ENCODE measurements at places on chromosomes 2 and 18.

DNA sequence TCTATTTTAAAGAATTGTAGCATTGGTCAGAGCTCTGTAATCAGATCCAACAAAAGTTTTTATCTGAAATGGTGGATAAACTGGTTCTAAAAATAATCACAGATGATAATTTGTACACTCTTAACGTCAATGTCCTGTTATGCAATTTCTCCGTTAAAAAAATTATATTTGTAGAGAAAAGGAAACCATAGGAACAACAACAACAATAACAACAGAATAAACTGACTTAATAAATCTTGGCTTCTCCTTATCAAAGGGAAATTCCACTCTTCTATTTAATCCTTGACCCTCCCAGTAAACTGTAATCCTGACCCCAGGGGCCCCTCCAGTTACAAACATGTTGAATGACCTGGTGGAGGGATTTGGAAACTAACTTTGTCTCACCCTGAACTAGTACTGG, 78.6 kb upstream of the ZFP36L2 start:
- no peak for DNase-seq

DNA sequence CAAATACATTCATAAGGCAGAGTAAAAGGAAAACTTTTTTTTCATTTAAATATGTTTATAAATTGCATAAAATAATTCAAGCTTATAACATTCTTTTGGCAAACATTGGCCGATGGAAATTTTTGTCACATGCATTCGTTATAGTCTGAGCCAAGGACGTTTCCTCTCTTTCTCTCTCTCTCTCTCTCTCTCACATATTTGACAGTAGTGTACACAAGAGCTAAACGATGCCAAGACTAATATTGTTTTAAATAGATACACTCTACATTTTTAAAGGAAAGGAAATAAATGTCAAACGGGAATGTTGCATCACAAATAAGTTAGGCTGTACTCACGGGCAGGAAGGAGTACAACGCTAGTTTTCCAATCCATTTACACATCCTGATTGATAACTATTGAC, 251.1 kb upstream of the SMIM21 start:
- no peak for DNase-seq

DNA sequence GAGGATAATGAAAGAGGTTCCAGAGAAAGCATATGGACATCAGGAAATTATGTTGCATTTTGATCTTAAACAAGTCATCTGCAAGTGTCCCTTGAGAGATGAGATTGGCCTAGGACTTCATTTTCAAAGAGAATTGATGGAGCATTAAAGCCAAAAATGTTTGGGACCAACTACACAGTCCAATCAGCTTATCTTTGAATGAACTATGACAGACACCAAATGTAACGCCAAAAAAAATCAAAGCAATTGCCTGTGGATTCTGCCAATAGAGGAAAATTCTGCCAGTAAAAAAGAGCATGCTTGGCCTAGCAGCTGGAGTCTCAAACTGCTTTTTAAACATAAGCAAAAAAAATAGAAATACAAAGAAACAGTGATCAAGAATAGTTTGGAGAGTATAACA, 594.5 kb upstream of the CHAC2 start:
- DNase-seq: no peak

DNA sequence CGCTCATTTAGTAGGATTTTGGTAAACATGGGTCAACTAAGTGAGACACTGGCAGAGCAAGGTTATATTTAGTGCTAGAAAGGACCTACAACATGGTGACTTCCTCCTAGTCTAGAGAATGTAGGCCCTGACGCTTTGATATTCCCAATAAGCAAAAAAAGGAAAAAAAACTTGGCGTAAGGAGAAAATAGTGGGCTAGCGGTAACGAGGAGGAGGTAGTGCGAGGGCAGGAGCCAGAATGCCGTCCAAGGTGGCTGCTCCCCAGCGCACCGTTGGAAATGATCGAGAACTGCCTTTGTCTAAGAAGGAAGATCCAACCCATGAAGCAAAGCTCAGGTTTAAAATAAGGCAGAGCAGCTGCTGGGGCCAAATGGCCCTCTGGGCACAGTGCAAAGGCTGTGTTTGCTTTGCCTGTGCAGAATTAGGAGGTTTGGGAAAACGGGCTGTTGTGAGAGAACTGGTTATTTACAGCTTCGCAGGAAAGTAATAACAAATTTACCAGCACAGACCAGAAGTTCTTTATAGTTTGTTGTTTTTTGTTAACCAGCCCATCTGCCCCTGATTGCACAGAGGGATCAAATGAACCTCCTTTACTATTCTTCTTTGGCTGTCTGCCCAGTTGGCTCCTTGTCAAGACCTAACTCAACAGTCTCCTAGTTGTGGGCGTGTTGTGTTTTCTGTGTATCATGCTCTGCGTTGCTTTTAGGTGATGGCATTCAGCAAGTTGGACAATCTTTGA, 86.6 kb downstream of the ITGB1BP1 start:
- no peak for DNase-seq

DNA sequence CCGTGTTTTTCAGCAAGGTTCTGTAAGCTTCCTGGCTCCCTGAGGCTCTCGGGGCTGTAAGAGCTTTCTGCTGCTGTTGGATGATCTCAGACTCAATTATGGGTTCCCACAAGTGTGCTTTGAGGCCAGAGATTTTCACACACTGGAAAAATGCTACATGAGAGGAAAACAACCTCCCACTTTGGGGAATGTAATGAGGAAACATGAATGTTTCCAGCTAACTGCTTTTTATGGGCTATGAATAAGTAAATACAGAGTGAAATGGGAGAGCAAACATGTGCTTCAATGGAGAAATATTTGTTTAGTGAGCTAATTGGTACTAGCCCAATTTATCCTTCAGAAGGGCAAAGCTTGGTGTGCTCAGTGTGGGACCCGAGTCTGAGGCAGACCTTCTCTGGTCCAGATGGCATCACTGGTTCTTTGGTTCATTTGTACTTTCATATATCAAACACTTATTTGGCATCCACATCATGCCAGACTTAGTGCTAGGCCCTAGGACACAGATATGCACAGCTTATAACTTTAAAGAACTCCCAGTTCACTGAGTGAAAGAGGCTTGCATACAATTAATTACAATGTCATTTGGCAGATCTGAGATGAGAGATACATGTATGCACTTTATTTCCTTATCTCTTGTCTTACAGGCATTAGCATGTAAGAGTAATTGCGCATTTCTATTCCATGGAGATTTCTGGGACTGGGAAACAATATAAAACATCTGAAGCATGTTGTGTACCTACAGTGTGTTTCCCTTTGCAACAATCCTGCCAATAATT, 248.8 kb downstream of the RDH14 start:
- DNase-seq: no peak

- no peak for DNase-seq
Measured at GRCh38 chr18:64379662-64380061, 230.8 kb upstream of the LINC00305 start.

GRCh38 chr2:234632527-234633391, 135.9 kb upstream of the ARL4C start:
- DNase-seq: no peak

GRCh38 chr18:73824671-73825070, 323.0 kb downstream of the FBXO15 start:
- DNase-seq: no peak

DNA sequence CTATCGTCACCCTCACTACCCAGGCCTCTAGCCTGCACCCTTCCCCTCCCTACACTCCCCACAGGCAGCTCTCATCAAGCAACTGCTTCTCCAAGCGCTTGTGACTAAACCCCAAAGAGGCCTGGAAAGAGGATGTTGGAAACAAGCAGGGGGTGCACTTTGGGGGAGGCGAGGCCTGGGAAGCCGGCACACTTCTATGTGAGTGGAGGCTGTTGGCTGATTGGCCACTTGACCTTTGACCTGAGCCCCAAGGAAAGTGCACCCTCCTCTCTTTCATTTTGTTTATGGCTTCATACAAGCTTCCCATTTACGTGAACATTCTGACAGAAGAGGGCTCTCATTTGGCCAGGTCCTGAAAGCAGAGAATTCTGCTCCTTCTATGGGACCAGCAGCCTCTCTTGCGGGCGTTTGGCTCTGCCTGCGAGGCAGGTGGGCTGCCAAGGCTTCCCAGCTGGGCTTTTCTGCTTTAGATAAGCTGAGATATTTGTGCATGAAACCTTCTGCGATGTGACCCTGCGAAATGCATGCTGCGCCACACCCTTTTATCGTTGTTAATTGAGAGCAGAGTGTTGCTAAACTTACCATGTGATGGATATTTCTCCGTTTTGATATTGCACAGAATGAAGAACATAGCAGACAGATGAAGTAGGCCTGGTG, 134.8 kb upstream of the NCK2 start:
- DNase-seq: no peak

GRCh38 chr2:2191110-2191707, 139.9 kb downstream of the MYT1L start:
- DNase-seq: no peak

DNA sequence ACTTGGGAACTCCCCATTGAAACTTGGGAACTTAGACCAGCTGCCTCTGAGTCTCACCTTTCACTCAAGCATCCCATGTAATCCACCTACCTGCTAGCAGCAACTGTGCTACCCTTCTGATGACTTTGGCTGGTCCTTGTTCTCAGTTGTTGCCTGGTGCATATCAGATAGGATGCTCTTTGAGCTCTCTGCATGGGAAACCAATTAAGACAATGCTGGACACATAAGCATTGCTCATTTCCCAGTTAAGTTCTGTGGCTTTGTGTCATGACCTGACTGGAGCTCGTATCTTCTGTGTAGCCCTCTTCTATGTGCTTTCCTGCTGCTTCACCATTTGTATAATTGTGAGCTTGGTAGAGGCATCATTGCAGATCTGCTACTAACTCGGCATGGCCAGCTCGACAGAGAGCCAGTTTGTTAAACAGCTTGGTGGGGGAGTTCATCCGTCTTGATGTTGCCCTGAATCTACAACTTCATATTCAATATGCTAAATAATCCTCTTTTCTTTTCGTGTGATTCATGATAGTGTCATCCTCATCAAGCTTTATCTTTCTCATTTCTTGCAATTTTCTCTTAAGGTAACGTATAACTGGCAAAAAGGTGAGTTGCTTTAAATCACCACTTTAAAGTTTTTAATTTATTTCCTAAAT, 447.5 kb upstream of the SLC14A2 start:
- no peak for DNase-seq
